NCI-H1048 (cell line): ENCODE measurements at places on chromosomes 7 and 10.

DNA sequence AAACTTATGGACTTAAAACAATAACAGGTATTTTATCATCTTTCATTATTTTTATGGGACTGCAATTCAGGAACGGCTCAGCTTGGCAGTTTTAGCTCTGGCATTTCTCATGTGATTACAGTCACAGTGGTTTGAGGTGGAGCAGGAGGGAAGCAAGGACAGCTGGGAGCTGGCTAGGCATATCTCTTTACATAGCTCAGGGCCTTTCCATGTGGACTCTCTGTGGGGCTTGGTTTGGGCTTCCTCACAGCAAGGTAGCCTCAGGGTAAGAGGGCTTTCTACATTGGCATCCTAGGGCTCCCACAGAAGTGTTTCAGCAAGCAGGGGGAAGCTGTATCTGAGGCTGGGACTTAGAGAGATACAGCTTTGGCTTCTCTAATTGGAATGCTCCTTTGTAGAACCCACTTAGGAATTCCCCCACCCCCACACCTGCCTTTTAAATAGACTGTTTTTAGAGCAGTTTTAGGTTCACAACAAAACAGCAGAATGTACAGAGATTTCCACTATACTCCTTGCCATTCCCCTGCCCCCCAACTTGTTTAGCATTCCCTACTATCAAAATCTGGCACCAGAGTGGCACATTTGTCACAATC is 26.6 kb upstream of the SDHAF3 start:
- DNase-seq = no peak

DNA sequence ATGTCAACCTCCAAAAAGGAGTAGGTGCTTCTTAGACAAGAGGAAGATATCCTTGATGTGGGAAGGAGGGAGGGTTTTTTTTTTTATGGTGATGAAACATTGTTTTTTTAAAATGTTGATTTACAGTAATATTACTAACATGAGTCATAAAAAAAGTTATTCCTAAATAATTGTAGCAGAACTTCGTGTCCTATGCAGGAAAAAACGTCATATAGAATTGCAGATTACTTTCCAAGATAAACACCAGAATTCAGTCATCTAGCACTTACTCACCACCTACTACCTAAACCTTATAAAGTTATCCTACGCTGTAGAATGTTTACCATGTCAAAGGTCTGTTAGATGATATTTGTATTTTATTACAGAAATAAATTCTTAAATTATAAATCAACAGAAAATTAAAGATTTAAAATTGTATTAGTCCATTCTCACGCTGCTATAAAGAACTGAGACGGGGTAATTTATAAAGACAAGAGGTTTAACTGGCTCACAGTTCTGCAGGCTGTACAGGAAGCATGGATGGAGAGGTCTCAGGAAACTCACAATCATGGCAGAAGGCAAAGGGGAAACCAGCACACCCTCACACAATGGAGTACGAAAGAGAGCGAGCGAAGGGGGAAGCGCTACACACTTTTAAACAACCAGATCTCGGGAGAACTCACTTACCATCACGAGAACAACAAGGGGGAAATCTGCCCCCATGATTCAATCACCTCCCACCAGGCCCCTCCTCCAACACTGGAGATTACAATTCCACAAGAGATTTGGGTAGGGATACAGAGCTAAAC is 105.2 kb upstream of the NEBL start:
- no peak for DNase-seq

- no peak for DNase-seq
These were observed 51.1 kb downstream of the TPST1 start for GRCh38 chr7:66256281-66256680.

DNA sequence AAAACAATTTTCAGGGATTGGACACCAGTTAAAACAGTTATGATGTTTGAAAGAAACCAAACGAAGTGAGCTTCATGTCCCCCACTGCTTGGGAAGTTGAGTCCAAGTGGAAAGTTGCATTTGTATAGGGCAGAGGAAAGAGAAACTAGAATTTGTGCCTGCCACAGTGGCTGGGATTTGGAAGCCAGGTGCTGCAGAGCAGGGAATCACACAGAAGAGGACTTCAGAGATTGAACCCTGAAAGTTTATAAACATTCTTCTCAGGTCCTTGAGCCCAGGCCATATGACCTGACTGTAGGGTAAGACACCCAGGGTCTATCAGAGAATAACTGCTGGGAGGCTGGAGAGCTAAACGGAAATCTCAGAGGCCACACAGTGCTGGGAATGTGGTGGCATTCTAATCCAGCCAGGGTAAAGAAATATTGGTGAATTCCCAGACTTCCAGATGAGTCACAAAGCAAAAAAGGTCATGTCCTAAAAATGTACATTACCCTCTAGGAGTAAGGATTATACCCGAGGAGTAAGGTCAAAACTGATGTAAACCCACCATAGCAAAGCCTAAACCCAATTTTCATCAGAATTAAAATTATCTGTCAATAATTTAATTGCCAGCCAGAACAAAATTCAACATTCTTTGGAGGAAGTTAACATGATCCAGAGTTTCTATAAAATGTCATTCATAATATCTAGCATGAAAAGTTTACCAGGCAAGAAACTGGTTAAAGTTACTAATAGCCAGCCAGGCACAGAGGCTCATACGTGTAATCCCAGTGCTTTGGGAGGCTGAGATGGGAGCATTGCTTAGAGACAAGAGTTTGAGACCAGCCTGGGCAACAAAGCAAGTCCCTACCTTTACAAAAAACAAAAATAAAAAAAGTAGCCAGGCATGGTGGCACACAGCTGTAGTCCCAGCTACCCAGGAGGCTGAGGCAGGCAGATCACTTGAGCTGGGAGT is 31.2 kb downstream of the TOMM7 start:
- DNase-seq = no peak
